Fibroblast of skin of right biceps (primary cell): ENCODE measurements at places on chromosomes 6 and 20.
A peak's percentile ranks its signal among the peaks of the same experiment; 100 is the strongest.

GRCh38 chr6:100167585-100167984 is 173.6 kb upstream of the MCHR2 start:
- DNase-seq: peak; percentile 14

DNA sequence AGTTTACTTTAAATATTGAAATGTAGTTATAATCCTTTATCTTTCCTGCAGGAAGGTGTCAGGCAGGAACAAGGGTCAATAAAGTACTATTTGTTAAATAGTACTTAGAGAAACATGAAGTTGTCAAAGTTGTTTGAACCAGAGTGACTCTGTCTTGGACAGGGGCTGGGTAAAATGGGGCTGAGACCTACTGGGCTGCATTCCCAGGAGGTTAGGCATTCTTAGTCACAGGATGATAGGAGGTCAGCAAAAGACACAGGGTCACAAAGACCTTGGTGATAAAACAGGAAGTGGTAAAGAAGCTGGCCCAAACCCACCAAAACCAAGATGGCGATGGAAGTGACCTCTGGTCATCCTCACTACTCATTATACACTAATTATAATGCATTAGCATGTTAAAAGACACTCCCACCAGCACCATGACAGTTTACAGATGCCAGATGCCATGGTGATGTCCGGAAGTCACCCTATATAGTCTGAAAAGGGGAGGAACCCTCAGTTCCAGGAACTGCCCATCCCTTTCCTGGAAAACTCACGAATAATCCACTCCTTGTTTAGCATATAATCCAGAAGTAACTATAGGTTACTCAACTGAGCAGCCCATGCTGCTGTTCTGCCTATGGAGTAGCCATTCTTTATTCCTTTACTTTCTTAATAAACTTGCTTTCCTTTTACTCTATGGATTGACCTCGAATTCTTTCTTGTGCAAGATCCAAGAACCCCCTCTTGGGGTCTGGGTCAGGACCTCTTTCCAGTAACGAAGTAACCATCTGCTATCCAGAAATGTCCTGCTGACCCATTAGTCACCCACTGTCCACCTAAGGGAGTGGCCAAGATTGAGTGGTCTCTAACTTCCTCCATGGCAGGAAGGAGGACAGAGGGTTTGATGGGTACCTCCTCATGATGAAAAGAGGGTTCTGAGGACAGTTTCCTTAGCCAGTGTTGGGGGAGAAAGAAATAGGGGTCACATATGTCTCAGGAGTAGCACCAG is 19.6 kb downstream of the SLC22A2 start:
- DNase-seq: no peak

DNA sequence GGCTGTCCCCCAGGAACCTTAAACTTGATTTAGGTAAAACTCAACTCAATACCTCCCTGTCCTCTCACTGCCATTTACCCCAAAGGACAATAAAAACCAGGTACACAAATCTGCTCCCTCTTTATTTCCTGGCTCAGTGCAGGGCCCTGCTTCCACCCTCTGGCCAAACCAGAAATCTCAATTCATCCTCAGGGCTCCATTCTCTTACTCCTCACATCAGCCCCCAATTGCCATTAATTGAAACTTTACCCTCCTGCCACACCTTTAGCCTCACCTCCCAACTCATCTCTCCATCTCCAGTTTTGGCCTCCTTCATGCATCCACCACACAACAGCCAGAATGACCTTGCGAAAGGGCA is 10.5 kb downstream of the ZBTB2 start:
- no peak for DNase-seq

GRCh38 chr6:170000071-170000843 is 248.8 kb downstream of the ERMARD start:
- no peak for DNase-seq

GRCh38 chr20:54172532-54172855 is 1.3 kb downstream of the CYP24A1 start:
- no peak for DNase-seq

GRCh38 chr20:56566621-56567020 is 33.6 kb downstream of the FAM209B start:
- no peak for DNase-seq

DNA sequence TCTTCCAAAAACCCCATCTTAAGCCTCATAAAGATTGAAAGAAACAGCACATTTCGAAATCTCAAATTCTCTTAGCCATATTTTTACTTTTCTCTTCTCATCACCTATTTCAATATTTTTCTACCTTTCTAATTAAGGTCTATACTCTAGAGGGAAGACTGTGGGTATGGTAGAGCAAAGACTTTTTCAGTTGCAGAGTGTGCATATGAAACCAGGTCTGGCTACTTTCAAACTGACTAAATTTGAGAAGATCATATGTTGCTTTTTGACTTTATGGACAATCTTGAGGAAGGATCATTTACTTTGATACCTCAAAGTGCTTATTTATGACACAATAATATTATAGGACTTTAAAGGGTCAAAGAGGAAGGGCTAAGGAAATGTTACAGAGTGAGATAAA is 20.7 kb downstream of the FILIP1 start:
- no peak for DNase-seq

GRCh38 chr20:36917943-36918342 is 33.6 kb downstream of the SAMHD1 start:
- DNase-seq: peak; percentile 28

GRCh38 chr6:3776881-3777507 is 25.5 kb upstream of the PXDC1 start:
- DNase-seq: no peak

DNA sequence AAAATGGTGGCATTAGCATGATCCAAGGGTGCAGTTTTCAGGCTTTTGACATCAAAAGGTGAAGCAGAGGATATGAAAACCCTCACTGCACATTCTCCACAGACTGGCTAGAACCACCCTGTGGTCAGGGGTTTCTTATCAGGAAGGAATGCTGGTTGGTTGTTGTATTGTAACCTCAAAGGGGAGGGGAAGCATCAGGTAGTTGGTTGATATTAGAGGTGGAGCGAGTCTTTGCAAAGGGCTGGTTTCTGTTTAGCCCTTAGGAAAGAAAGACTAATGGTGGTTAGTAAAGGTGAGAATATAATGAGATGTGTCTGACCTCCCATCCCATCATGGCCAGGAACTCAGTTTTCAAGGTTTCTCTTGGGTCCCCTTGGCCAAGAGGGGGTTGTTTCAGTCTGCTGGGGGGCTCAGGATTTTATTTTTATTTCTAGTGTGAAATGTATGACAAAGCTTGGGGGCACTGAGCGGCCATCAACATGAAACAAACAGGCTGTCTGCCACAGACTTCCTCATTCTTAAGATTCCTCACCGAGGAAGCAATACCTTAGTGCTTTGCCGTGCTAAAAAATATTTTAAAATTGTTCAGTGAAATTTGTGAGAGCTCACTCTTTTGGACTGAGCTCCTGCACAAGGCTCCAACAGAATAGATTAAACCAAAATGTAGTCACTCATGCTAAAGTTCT is 47.5 kb upstream of the PROKR2 start:
- DNase-seq: peak; percentile 11

DNA sequence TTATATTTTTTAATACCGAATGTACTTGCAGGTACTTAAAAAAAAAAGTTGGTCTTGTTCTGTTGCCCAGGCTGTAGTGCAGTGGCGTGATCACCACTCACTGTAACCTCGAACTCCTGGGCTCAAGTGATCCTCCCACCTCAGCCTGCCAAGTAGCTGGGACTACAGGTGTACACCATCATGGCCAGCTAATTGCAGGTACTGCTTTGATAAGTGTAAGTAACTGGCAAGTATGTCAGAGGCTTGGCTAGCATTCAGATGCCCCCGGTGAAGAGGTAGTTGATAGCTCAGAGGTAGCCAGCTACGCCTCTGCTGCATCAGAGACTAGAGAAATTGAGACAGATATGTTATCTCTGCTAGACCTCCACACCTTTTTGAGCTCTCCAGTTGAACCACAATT is 40.5 kb downstream of the BTBD9 start:
- no peak for DNase-seq

DNA sequence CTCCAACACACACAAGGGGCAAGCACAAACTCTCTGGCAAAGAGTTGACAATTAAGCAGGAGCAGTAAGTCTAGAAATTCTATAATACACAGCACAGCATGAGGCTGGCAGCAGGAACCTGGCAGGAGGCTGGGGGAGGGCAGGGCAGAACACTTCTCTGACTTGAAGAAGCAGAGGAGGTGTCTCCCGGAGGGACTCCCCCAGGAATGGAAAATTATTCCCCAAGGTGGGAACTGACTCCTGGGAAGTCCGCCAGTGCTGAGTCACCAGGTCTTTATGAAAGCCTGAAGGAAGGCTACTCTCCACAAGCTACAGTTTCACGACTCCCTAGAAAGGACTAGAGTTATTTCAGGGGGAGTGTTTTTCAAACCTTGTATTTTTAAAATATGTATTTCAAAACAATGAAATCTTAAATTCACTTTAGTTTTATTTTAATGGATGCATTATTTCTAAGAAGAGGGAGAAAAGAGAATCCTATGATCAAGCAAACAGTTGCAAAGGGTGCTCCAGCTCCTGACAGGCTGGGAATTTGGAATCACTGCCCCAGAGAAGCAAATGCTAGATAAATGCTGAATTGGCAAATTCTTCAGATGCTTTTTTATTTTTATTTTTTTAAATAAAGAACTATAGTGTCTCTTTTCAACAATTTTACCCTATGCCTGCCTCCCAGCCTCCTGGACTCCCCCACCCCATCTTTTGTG is 192.8 kb downstream of the LY86 start:
- DNase-seq: peak; percentile 91

DNA sequence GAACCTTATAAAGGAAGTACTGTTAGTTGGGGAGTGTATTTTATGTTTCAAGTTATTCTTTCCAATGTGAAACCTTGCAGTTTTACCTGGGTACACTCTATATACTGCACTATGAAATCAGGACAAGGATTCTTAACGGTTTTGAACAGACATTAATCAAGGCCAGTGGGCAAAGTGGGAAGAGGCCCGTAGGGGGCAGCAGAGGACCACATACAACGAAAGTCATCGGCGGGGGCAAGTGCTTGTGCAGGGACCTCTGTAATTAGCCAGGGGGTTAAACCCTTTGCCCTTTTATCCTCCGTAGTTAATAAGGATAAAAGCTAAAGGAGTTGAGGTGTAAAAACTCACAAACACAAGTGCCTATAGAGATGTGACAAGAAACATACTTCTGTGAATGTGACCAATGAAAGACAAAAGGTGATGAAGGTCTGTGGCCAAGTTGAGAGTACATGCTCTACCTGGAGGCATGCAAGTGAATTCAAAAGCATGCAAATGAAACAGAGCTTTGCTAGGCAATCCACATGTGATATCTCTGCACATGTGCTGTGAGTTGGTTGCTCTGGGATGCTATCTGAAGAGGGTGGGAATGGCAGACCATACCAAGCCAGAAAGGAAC is 392.7 kb upstream of the MAN1A1 start:
- DNase-seq: peak; percentile 45

- DNase-seq: no peak
These were observed 44.9 kb upstream of the KCNG1 start for GRCh38 chr20:51067792-51068191.

GRCh38 chr6:118522422-118522821 is 25.7 kb upstream of the PLN start:
- no peak for DNase-seq

DNA sequence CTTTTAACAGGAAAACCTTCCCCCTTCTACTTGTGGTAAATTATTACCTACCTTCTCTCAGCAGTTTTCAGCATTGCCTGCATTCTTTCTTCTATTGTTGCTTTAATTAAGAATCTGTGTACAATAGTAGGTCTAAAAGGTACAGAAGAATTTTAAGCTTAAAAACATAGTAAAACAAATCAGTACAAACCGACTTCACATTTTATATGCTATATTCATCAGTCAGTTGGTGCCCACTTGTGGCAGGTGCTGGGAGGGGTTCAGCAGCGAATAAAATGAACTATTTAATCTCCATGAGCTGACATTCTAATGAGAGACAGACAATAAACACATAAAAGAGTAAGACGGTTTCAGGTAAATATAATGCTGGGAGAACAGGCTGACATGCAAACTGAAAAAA is 73.4 kb upstream of the FBXO30 start:
- DNase-seq: peak; percentile 11

DNA sequence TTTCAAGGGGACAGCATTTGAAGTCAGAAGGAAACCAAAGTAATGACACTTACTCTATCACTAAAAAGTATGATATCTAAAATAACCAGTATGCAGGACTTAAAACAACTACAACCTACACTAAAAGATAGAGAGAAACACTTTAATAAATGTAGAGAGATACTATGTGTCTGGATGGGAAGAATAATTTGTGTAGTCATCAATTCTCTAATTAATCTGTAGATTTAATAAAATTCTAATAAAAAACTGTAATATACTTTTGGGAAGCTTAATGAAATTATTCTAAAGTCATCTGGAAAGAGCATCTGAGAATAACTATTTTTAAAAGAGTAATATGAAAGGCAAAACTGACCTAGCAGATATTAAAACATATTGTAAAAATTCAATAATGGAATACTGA is 52.1 kb downstream of the PRKN start:
- no peak for DNase-seq

DNA sequence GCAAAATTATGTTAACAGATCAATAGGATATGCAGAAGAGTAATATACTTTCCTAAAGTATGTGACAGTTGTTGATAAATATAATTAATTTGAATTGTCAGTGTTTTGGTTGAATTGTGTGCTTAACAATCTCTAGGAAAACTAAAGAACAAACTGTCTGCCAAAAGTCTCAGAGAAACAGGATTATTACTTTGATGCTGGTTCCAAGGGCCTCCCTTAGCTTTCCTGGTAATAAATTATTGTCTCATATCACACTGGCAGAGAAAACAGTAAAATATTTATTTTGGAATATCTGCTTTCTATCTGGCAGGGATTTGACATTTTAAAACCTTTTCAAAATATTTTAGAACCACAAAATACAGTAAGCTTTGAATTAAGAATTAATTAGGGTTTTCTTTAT is 40.1 kb upstream of the CARMIL1 start:
- no peak for DNase-seq

- DNase-seq: peak; percentile 4
These were observed 706 bp upstream of the SNX14 start for GRCh38 chr6:85594197-85594930.

DNA sequence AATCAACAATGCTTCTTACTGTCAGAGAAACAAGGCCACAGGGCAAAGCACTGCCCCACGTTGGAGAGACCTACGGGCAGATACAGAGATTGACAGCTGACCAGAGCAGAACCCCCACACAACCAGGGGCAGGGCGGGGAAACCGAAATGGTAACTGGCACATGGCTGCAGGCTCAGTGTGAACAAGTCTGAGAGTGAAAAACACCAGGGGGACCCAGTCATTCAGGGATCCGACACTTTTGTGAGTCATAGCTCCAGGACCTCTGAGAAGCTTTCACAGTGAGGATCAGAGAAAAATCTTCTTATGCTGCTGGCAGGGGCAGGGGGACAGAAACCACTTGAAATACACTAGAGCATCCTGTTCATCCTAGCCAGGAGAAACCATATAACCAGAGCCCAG is 254.2 kb downstream of the C6orf118 start:
- peak; percentile 51 for DNase-seq

- peak; percentile 83 for DNase-seq
These were observed 16.6 kb downstream of the POM121L2 start for GRCh38 chr6:27295301-27296079.

- no peak for DNase-seq
These were observed 58.0 kb downstream of the TOX2 start for GRCh38 chr20:43972692-43973091.
